Small intestine (tissue), 16 donors: ENCODE measurements at places on chromosomes 12 and 14.

- no peak for DNase-seq
Measured at GRCh38 chr12:57813971-57814772, 4.4 kb downstream of the AVIL start.

GRCh38 chr12:65248656-65249633, 29.5 kb upstream of the MSRB3 start:
- DNase-seq = no peak

DNA sequence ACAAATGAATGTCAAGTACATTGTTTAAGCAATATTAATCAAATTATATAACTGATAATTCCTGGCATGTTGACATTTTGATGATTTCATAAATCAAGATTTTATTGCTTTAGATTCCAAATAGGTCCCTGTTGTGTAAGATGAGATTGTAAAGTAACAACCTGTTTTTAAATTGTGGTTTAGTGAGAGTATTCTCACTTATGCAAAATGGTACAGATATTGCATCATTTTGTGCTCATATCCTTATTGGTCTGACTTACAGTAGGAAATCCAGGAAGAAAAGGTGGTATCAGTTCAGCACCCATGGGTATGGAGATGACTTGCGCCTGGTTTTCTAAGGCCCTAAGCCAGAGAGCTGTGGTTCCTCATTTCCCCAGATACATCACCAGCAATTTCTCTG, 165.5 kb downstream of the KIF21A start:
- no peak for DNase-seq

GRCh38 chr12:116299064-116299463, 21.6 kb upstream of the MED13L start:
- no peak for DNase-seq

- DNase-seq = no peak
Measured at GRCh38 chr14:65168840-65169239, 66.5 kb upstream of the MAX start.

DNA sequence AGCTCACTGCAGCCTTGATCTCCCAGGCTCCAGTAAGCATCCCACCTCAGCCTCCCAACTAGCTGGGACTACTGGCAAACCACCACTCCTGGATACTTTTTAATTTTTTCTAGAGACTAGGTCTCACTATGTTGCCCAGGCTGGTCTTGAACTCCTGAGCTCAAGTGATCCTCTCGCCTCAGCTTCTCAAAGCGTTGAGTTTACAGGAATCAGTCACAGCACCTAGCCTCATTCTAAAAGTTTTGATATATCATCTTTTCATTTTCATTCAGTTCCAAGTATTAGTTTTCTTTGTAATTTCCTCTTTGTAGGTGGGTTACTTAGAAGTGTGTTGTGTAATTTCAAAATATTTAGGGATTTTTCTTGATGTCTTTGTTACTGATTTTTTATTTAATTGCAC, 9.6 kb downstream of the CBX5 start:
- no peak for DNase-seq

DNA sequence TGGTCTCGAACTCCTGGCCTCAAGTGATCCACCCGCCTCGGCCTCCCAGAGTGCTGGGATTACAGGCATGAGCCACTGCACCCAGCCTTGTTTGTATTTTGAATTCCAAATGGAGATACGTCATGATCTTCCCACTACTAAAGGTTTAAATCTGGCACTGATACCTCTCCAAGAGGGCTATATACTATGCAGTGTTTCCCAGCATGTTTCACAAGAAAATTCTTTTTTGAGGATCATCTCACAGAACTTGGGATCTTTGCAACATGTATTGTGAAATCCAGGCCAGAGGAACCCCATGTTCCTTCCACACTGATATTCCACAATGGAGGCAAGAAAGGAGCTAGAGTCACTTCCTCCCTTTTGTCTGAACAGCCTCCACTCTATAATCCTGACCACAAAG, 112.7 kb downstream of the NT5DC3 start:
- DNase-seq = no peak

- no peak for DNase-seq
Measured at GRCh38 chr12:5096241-5096924, 52.7 kb downstream of the KCNA5 start.

DNA sequence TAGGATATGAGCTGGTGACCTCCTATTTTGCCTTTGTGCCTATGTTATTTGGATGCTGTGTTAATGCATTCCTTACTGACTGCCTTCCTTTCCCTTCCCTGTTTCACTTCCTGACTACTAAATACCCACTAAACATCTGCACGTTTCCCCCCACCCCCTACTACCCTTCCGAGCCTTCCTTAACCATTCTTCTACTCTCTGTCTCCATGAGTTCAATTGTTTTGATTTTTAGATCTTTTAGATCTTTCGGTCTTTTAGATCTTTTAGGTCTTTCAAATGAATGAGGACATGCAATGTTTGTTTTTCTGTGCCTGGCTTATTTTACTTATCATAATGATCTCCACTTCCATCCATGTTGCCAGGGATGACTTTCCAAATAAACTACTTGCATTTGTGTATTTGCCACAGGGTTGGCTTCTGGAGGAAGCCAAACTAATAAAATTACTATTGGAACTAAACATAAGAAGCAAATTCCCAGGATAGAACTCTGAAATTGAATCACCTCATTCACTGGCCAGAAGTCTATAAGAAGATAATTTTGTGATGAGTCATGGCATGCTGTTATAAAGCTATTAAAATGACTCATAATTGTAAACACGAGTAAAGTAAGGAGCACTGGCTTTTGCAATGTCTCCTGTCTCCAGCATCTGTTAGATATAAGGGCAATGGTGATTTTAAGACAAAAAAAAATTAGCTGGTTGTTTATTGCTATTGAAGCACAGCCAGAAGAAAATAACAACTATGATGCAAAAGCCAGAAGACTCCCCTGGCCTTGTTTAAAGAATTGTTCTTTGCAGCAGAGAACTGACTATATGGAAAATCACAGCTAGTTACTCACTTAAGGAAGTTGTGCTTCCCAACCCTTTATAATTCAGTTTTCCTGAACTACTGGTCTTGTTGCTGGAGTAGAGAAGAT, 586.3 kb downstream of the LRFN5 start:
- DNase-seq = no peak

DNA sequence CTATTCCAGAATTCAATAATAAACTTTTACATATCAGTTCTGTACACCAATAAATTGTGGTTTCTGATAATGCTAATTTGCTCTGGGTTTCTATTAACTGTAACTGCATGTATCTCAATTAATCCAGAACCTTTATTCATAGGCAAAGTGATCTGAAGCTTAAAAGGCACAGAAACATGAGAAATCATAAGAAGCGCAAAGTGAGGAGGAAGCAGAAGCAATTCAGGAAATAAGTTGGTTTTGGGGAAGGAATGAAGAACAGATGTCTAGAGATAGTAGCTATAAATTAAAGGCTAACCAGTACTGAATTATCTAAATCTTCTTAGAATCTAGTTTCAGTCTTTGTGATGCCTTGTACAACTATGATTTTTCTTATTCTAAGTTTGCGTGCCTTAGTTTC, 24.6 kb downstream of the KERA start:
- no peak for DNase-seq

DNA sequence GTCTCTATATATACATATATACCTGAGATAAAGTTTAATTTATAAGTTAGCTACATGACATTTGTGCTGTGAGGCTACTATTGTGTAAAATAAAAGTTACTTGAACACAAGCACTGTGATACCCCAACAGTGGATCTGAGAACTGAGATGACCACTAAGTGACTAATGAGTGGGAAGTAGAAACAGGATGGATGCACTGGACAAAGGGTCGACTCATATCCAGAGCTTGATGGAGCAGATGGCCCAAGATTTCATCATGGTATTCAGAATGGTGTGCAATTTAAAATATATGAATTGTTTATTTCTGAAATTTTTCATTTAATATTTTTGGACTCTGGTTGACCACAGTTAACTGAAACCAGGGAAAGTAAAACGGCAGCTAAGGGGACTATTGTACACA, 908.6 kb upstream of the MDGA2 start:
- no peak for DNase-seq

- peak; percentile 48 for DNase-seq
Measured at GRCh38 chr12:58443273-58443980, 476.9 kb downstream of the LRIG3 start.

DNA sequence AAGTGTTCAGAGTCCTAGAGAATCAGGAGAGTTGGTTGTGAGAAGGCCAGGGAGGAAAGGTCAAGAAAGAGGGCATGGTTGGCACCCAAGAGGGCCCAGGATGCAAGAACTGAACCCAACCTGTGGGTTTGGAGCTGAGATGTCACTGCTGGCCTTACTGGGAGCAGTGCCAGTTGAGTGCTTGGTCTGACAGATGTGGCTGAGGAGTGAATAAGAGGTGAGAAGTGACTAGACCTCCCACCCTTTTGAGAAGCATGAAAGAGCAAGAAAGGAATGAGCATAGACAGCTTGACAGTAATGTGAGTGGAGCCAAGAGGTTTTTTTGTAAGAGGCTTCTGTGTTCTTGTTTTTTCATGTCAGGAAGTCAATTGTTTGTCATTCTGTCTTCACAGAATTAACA, 95.3 kb downstream of the FGD4 start:
- no peak for DNase-seq

GRCh38 chr12:56521209-56521589, 421 bp upstream of the RBMS2 start:
- DNase-seq = no peak

- peak; percentile 89 for DNase-seq
Measured at GRCh38 chr12:52865090-52865944, 16.5 kb upstream of the KRT78 start.

GRCh38 chr14:74739293-74740030, 23.7 kb upstream of the YLPM1 start:
- DNase-seq = no peak

DNA sequence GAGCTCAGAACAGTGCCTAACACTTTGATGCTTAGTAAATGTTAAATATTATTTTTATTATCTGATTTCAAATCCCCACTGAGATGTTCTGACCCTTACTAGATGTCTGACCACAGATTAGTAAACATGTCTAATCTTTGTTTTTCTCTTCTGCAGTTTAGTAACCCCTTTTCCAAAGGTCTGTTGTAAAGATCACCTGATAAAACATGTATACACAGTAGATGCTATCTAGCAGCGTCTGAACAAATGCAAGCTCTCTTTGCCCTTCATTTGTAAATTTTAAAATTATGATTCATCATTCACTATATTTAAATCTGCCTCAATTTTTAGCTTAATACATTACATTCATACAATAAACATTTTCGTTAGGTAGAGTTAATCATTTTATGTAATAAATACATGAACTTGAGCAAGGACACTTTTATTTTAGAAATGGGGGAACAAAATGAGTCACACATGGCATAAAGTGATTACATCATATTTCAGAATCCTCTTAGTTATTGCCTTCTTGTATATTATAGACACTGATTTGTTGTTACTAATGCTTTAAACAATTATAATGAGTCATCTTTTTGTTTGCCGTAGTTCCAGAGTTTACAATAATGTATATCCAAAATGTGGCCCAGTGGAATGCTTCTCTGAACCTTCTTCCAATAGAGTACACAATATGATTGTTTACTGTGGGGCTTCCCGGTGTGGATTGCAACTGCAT, 1.7 kb upstream of the OR4K5 start:
- no peak for DNase-seq

DNA sequence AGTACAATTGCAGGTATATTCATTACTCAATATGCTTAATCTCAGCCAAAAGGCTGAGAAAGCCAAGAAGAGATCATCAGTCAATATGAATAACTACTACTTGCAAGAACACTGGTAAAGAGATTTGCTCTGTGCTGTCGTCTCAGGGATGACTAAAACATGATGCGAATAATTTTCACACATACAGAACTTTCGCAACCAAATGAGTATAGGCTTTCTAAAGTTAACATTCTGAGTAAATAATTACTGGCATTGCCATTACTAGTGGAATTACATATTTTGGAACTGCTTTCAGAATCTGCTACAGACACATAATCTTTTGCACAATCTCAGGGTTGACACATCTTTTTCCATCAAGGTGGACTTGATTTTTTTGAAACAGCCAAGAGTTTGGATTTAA, 24.7 kb downstream of the NCKAP1L start:
- DNase-seq = no peak

DNA sequence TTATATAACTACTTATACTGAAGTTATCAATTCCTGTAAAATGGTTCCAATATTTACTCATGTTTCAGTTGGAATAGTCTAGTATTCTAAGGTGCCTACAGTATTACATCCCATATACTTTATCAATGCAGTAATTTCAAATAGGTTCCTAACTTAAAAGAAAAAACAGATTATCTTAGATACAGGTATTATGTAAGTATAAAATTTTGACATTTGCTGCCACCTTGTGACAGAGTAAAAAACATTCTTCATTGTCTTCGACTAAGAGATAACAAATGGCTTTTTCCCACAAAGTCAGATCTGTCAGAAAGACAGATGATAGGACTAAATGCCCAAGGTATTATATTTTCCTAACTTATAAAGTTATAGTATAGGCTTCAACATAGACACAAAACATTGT, 78.7 kb downstream of the TXNDC16 start:
- DNase-seq = peak; percentile 36

- DNase-seq = no peak
Measured at GRCh38 chr12:75658901-75659823, 147.8 kb upstream of the KRR1 start.

- DNase-seq = peak; percentile 81
Measured at GRCh38 chr12:48817873-48818830, at the start of gene CACNB3. CACNB3 (plus strand) TSS chr12:48818496; CDS start chr12:48818930, 434 bp downstream.

DNA sequence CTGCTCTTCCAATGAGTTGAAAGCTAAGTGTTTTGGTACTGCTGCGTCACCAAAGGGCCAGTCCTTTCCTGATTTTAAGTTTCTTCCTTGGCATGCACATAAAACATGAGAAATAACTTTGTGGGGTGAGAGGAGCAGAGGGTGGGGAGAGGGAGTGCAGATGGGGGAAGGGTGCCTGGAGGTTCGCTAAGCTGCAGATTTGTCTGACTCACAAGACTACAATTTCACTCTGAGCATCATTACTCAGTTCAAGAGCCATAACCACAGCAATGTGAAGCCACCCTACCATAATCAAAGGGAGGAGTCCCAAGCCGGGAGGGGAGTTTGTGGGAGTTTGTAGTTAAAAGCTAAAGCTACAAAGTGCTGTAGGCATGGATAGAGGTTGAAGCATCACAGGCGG, 136.1 kb downstream of the ANO2 start:
- no peak for DNase-seq

DNA sequence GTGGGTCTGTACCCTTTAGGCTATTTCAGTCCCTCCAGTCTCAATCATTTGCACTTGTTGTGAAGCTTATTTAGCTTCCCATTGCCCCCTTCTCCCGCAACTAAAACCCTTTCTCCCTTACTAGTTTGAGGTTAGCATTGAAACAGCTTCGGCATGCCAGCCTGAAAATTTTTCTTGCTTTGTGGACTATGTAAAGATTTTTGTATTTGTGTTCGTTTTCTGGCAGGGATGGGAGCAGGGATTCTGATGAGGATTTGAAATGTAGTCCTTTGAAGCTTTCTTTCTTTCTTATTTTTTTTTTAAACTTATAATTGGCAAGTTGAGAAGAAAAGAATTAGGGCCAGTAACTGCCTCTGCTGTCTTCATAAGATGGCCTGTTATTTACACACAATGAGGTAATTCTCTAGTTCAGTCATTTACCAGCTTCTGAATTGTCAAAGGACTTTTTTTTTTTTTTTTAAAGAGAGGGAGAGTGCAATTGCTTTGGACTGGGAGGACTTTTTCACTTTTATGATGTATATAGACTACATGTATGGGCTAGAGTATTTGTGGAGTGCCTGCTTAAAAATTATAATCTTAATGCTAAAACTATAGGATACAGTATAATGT, 29.0 kb downstream of the PALS1 start:
- no peak for DNase-seq
